ENCODE measurements at places on chromosomes 4 and X.

GRCh38 chr4:184821242-184821641 is 4.5 kb downstream of the ACSL1 start:
- DNase-seq = no peak

DNA sequence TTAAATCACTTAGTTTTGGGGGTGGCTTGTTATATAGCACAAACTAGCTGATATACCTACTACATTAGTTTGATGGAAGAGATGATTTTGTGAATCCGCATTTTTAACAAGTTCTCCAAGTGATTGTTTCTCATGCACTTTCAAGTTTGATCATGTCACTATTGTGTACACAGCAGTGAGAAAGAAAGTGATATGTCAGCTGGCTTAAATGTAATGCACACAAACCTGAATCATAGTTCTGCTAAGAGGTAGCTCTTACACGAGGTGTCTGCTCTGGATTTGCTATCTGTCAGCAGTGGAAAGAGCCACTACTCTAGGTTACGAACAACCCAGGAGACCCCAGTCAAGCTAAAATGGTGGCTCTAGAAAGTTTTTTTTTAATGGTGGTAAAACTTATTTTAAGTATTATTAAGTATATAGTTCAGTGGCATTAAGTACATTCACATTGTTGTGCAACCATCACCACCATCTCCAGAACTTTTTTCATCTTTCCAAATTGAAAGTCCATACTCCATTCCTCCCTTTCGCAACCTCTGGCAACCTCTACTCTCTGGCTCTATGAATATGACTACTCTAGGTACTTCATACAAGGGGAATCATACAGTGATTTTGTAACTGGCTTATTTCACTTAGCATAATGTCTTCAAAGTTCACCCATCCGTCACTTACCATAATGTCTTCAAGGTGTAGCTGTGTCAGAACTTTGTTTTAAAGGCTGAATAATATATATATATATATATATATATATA is 147.3 kb downstream of the HS6ST2 start:
- DNase-seq = no peak

DNA sequence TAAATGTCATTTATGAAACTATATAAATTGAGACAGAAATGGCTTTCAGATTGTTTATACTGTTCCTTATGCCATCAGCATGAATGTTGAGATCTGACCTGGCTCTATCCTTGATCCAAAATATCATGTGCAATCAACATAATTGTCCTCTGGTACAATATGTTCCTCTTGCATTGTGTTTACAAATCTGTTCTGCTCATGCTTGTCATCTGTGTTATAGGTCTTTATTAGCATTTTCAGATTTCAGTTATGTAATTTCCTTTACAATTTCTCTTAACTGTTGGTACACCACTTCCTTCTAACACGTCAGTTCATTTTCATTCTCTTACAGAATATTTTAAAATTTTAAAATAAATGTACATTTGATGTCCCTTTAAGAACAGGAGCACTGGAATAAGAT is 1.6 kb downstream of the HPGD start:
- no peak for DNase-seq

GRCh38 chrX:11064851-11065600 is 46.1 kb upstream of the HCCS start:
- no peak for DNase-seq

GRCh38 chrX:68934922-68935321 is 106.1 kb downstream of the EFNB1 start:
- no peak for DNase-seq

DNA sequence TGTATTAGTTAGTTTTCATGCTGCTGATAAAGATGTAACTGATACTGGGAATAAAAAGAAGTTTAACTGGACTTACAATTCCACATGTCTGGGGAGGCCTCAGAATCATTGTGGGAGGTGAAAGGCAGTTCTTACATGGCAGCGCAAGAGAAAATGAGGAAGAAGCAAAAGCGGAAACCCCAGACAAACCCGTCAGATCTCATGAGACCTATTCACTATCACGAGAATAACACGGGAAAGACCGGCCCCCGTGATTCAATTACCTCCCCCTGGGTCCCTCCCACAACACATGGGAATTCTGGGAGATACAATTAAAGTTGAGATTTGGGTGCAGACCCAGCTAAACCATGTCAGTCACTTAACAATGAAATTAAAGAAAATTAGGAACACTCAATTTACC is 499.1 kb downstream of the FSTL5 start:
- DNase-seq = no peak

- DNase-seq = no peak
Measured at GRCh38 chr4:16717266-16717970, 181.0 kb downstream of the LDB2 start.

DNA sequence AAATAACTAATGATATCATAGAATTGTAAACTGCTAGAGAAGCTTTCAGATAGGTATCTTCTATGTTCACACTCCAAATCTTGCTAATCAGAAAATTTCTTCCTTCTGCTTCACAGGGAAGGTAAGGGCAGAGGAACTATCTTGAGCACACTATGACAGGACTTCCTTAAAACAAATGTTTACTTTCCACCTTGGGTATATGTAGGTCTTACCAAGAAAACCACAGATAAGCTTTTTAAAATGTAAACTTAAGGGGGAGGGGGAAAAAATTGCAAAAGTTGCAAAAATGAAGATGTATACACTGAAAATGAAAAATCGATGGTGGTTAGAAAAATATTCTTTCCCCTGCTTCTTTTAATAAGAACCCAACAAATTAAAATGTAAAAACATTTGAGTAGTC is 30.9 kb downstream of the YTHDC1 start:
- no peak for DNase-seq

DNA sequence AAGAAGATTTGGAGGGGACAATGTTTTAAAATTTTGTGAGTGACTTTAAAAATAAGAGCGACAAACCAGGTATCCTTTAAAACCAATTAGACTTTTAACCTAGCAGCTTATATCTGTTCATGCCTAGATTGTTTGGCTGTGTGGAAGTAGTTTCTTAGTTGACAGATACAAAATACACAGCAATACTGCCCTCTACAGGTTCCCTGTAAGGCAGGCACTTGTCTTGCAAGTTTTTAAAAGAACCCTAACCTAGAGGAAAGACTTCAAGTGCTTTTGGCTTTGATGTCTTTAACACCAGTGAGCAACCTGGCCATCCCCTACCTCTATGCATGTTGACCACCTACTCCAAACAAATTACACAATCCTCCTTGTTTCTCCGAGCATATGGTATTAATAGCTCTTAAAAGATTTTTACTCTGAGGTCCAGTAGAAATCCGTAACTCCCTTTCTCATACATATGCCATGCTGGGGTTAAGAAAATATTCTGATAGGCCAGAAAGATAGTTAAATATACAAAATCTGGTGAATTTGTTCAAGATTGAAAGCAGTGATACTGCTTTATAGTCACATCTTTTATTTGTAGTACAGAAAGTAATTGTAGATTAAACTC is 273.0 kb downstream of the ARHGAP24 start:
- DNase-seq = no peak

GRCh38 chr4:65943076-65943475 is 272.8 kb upstream of the EPHA5 start:
- no peak for DNase-seq

- DNase-seq = no peak
Measured at GRCh38 chr4:102430461-102430910, 70.7 kb upstream of the NFKB1 start.

DNA sequence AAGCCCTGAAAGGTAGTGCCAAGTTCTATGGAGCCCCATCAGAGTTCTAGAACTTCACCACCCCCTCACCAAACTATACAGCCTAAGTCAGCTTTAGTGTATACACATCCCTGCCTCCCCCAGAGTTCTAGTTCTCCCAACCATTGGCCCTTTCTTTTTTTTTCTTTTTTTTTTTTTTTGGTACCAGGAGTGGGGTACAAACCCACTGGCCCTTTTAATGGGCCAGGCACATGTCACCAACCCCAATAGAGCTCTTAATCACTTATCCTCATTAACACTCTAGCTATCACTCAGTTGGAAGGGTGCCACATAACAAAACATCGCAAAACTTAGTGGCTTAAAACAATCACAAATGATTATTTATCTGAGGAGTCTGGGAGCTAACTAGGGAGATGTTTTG is 588.6 kb downstream of the BCOR start:
- no peak for DNase-seq

DNA sequence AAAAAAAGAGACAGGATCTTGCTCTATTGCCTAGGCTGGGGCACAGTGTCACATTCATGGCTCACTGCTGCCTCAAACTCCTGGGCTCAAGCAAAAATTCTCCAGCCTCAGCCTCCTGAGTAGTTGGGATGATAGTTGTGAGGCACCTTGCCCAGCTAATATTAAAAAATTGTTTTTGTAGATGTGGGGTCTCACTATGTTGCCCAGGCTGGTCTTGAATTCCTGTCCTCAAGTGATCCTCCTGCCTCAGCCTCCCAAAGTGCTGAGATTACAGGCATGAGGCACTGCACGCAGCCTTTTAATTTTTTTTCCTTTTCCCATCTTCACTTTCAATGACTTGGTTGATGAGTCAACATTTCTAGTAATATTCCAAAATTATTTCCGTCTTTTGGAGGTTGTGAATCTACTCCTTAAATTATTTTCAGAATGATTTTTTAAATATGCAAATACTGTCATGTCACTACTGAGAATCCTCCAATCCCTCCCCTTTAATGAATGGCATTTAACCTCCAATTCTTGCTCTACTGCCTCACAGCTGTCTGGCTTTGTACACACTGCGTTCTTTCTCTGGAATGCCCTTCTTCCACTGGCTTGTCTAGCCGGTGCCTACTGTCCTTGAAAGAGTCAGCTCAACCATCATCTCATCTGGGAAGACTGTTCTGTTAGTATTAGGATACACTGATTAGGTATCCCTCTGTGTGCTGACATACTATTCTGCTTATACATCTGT is 27.5 kb upstream of the DCTD start:
- no peak for DNase-seq

- DNase-seq = no peak
Measured at GRCh38 chr4:20538905-20539304, 161.4 kb upstream of the PACRGL start.

DNA sequence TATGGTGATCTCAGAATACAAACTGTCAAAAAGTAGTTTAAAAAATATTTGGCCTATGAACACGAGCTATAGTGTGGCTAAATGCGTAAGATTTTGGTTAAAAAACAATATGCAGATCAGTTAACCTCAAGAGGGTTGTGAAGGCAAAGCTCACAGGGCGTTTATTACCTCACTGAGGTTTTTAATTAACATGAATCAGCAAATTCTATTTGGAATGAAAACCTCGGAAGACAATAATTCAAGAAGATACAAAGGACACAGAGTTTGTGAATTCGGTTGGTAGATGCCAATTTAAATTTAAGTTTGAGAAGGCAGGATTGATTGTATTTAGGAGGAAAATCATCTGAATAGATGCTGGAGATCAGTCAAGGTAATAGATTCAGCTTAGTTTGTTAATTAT is 1434.6 kb downstream of the C4orf33 start:
- no peak for DNase-seq

DNA sequence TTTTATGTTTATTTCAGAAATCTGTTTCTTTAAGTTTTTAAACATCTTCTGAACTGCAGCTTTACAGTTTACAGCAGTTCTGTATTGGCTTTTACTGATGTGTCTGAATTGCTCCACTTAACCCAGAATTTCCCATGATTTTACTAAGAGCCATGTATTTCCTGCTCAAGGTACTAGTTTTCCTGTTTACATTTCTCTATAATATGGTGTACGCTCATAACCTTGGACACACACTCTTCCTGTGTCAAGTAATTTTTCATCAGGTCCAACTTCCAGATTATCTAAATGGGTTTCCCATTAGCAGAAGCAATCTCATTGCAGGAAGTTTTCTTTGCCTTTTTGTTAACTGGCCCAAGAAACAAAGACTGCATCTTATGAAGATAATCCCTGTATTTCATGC is 12.3 kb downstream of the ELF2 start:
- DNase-seq = no peak

DNA sequence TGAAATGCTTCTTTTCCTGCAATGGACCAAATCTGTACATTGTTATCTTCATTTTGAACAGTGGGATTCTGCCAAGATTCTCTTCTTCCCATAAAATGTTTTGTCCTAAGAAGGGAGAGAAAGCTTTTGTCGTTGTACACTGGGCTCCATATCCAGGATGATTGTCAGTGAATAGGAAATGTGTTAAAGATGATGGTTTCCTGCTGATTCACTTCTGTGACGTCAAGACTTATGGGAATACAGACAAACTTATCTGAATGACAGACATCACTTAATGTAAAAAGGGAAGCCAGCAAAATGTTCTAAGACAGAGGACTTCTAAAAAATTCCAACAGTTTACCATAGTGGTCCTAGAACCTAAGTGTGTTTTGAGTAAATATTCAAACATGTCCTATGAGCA is 53.7 kb upstream of the HPF1 start:
- no peak for DNase-seq

GRCh38 chr4:143351149-143351691 is 14.5 kb downstream of the GAB1 start:
- no peak for DNase-seq

DNA sequence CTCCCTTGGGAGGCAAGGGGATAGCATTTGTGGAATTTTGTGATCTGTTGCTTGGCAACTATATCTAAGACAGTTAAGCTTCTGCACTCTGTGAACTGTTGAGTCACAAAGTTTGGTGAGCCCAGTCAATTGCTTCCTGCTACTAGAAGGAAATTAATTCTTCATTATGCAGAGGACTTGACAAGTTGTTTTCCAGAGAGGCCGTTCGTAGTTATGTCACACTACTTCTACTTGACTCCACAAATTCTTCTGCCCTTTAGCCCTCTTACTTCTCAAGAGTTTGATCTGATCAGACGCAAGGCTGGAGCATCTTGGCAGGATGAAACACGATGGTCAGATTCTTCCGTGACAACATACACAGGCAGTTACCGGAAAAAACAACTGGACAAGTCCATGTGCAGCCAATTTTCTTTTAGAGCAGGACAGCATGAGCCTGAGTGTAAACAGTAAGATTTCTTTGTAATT is at the start of gene C4orf51:
TSS of gene C4orf51 (plus strand) at position 156 of the 465 bp plus-strand sequence. CDS start at position 214, 58 bp downstream.
- no peak for DNase-seq

GRCh38 chrX:10166731-10167151 is 10.0 kb downstream of the CLCN4 start:
- DNase-seq = no peak

DNA sequence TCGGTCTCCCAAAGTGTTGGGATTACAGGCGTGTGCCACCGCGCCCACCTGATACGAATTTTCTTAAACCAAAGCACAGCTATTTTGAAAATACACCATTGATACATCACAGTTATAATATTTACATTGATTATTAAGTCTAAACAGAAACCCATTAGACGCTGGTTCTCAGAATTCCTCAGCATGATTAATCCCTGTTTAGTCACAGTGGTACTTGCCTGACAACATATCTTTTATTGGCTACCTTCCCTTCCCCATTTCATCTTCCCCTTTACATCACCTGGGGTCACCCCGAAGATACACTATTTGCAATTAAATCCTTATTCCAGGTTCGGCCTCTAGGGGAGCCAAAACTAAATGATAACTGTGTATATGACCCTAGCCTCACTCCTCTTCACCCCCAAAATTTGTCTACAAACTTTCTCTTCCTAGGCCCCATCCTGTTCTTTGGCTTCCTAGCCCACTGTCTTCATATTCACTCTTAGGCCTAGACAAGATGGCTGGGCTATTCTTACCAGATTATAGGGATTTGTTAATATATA is 36.8 kb upstream of the IL1RAPL1 start:
- no peak for DNase-seq

All from activated gamma-delta T cell treated with Interleukin-2 at 50 U/mL for 16 hours (primary cell).